Mesothelial cell of epicardium (in vitro differentiated cells): ENCODE measurements at places on chromosomes 16 and 17.

- H3K27me3 ChIP-seq = peaks cover 16% of the 10 kb centered on the region
- H3K4me3 ChIP-seq = no peak overlapping the region
- H3K27ac ChIP-seq = no peak overlapping the region
- DNase-seq = no peak
- H3K36me3 ChIP-seq = no peaks in the 10 kb centered on the region
Measured at GRCh38 chr16:48997081-48997615, 284.5 kb downstream of the CBLN1 start.

DNA sequence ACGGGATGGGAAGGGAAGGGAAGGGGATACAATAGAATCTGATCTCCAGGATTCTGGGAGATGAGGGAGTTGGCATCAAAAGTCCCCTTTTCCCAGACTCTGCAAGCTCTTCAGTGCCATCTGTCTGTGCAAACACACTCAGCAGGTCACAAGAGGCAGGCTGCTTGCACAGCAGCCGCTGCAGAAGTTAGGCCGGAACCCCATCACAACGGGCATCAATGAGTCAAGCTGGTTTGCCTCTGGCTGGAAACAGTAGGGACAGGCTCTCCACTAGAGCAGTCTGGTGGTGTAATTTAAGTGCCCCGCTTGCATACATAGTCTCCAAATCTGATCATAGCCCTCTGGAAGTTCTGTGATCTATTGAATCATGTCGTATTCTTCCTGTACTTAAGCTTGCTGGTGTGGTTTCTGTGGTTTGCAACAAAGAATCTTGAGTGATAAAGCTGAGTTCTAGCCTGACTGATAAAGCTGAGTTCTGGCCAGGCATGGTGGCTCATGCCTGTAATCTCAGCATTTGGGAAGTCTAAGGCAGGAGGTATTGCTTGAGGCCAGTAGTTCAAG, 33.7 kb upstream of the KDM8 start:
- H3K4me1 ChIP-seq = peaks cover 6% of the 10 kb centered on the region
- no peak overlapping the region for H3K4me3 ChIP-seq
- peaks cover 5% of the 10 kb centered on the region for H3K27me3 ChIP-seq
- no peak overlapping the region for H3K27ac ChIP-seq

- no peak overlapping the region for H3K4me3 ChIP-seq
- peaks cover 37% of the 10 kb centered on the region for H3K27me3 ChIP-seq
- no peaks in the 10 kb centered on the region for H3K36me3 ChIP-seq
- no peak overlapping the region for H3K27ac ChIP-seq
Measured at GRCh38 chr16:15460601-15461000, 26.2 kb downstream of the BMERB1 start.

DNA sequence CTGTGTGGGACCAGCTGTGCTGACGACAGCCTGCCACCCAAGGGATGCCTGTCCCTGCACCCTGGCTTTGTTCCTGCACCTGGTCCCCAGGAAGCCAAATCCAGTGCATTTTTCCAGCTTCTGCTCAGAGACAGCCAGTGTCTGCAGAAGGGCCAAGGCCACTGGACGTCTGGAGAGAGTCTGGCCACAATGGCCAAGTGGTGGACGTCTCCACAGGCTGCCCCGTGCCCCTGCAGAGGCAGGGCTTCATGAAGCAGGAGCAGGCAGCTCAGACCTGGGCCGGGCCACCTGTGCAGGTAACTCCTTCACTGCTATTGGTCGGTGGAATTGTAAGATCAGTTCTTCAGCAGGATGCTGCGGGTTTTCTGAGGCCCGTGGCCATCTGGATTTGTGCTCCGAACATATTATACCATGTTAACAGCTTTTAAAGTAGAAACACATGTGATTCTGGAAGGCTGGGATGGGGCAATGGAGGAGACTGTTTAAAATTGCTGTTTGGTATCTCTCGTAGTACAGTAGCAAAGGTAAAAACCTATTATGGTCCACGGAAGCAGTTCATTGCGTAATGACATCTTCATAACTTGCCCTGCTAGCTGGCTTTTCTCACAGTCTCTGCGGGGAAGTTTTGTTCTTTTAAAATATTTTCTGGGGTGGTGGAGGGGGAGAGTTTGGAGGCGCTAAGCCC, 185.3 kb downstream of the CCDC182 start:
- H3K36me3 ChIP-seq = peaks cover 2% of the 10 kb centered on the region
- no peaks in the 10 kb centered on the region for H3K27me3 ChIP-seq
- DNase-seq = no peak

DNA sequence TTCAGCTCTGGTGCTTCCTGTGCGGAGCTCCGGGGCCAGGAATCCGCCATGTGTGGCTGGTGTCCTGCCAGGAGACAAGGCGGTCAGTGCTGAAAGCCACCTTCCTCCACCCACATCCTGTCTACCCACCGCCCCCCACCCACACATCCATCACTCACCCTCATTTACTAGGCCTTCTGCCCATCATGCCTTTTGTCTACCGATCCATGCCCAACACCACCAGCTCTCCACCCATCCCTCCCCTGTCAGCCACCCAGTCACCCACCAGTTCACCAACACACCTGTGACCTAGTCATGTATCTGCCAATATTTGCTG, 241.4 kb downstream of the KATNIP start:
- H3K27me3 ChIP-seq = peaks cover 3% of the 10 kb centered on the region
- no peak overlapping the region for H3K4me3 ChIP-seq
- DNase-seq = no peak
- peaks cover 2% of the 10 kb centered on the region for H3K4me1 ChIP-seq
- H3K36me3 ChIP-seq = no peaks in the 10 kb centered on the region
- no peak overlapping the region for H3K27ac ChIP-seq
